ENCODE measurements at places on chromosomes 1 and 21.

DNA sequence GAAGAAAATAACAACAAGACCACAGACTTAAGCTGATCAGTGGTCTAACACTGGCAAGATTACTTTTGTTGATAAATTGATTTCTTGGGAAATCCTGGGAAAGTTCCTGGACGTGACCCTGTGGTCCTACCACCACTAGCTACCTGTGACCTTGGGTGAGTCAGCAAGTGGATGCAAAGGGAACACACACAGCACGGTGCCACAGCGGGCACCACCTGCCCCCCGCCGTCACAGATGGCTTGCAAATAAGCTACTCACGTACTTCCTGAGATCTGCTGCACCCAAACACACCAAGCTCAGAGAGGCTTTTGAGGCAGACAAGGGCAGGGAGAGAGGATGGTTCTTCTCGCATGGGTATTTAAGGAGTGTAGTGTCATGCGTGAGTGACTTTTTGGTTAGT, 12.7 kb downstream of the CFAP298 start:
- no peak for DNase-seq

DNA sequence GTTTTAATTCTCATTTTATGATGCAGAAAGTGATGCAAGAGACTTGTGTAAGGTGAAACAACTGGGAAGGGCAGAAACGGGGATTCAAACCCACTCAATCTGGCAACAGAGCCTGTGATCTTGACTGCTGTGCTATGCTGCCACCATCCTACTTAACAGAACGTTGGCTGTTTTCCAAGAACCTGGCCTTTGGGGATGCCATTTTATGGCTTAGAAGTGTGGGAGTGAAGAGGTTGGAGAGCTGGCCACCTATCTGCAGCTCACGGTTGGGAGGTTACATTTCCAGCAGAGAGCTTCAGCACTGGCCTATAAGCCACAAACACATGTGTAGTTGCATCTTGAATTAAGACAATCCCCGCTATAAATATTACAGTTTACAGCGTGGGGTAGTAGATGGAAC, 235.3 kb downstream of the PRDM2 start:
- DNase-seq, result no peak

GRCh38 chr1:62194651-62195544, at the start of gene L1TD1:
Gene L1TD1 (plus strand): TSS chr1:62194849. CDS start chr1:62206629, 11,780 bp downstream.
- DNase-seq, result no peak

- DNase-seq, result no peak
These were observed 100.6 kb downstream of the DISC1 start for GRCh38 chr1:231727171-231727570.

DNA sequence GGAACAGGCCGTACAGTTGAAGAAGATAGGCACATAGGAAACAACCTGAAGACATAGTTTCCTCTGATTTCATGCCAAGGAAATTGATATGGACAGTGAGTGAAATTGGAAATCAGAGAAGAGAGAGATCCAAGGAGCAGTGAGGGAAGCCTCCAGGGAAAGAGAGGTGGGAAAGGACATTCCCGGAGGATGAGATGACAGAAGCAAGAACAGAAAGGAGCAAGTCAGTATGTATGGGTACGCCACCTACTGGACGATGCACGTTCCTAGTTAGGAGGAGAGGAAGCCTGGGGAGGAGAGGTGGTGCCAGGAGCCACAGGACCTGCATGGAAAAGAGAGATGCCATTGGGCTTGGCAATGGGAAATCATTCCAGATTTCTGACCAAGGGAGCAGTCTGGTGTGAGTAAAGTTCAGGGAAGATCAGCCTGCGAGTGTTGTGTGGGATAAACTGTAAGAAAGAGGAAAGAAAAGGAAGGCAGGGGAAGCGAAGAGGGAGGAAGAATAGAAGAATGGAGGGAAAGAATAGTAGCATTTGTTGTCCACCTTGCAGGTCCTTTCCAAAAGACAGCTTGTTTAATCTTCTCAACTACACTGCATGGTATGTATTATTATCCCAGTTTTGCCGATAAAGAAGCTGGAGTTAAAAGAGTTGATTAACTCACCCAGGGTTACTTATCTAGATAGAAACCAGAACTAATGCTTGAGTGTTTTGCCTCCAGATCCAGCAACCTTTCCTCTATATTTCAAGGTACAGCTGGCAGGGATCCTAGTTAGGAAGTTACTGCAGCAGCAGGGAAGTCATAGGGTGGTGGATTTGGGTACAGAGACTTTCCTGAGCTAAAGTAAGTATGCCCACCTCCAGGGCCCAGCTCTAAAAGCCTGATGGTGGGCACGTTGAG, 27.4 kb downstream of the C1orf116 start:
- peak; percentile 79 for DNase-seq

GRCh38 chr1:84502927-84503326, 3.3 kb upstream of the SPATA1 start:
- DNase-seq, result no peak

DNA sequence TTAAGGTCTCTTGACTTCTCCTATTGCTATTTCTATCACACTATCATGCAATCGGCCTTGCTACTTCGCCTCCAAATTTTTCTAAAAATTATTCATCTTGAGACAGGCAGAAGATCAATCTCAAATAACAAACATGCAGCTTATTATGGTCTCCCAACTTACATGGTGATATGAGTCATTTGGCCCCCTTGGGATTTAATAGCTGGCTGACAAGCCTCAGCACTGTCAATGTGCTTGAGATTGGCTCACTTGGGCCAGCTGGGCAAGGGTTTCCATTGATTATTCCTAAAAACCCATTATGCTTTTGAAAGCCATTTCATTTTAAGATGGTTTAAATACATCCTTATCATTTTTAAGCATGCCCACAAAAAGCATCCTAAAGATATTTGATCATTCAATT, 224.5 kb upstream of the NFIA start:
- DNase-seq, result peak; percentile 17

GRCh38 chr1:244164511-244164890, 113.4 kb downstream of the ZBTB18 start:
- DNase-seq, result no peak

DNA sequence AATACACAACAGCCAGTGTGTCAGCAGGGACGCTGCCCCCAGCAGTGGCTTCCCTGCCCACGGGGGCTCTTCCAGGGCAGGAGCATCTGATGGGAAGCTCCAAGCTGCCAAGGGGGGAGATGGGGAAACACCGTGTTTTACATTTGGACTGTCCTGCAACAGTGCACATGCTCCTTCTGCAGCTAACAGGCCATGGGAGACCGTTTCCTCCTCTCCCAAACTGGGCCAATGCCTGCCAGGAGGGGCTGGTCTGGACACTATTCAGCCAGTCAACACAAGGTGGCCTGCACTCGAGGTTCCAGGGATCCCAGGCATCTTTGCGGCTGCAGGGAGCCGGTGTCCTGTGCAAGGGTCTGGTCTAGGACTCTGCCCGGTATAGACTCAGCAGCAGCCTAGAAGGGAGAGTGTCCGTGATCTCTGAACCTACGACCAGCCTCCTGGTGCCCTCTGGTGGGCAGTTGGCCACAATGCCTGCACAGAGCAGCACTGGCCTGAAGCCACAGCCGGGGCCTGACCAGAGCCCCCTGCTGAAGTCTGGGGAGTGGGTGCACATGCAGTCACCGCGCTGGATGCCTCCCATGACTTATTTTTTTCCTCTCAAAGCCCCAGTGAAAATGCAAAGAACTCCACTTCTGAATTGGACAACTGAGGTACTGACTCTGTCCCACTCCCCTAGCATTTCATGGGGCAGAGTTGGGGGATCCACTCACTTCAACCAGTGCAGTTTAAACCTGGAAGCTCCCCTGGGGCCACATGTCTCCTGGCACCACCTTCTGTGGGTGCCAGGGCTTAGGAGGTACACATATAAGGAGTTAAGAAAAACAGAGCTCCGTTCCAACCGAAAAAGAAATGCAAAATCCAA, 33.3 kb downstream of the RCC2 start:
- peak; percentile 49 for DNase-seq

GRCh38 chr1:112460615-112461014, 48.1 kb upstream of the WNT2B start:
- no peak for DNase-seq

GRCh38 chr1:185341196-185341781, 24.2 kb upstream of the IVNS1ABP start:
- DNase-seq, result no peak

GRCh38 chr1:194929357-194929756, 1678.9 kb downstream of the KCNT2 start:
- no peak for DNase-seq

DNA sequence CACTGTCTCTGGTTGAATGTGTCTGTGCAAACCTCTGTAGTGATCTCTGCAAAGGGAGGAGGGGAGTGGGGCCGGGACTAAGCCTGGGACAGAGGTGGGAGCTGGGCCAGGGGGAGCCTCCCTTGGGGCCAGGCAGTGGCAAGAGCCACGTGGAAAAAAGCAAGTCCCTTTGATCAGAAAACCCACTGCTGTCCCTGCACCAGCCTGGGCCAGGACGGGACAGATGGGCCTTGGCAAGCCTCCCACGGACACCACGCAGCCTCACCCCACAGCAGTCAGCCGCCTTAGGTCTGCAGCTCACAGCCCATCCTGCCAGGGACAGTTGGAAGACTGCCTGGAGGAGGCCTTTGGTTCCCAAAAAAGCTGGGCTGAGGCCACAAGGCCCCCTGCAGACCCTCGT, 11.7 kb upstream of the TRAPPC10 start:
- no peak for DNase-seq

GRCh38 chr1:210378736-210379135, 50.0 kb downstream of the HHAT start:
- no peak for DNase-seq
